WTC11 (cell line): ENCODE measurements at places on chromosomes 4 and X. TPM values are rescaled to one million over a fixed set of nuclear protein-coding genes. Genes with fewer than 3 reads are reported as not detected.

DNA sequence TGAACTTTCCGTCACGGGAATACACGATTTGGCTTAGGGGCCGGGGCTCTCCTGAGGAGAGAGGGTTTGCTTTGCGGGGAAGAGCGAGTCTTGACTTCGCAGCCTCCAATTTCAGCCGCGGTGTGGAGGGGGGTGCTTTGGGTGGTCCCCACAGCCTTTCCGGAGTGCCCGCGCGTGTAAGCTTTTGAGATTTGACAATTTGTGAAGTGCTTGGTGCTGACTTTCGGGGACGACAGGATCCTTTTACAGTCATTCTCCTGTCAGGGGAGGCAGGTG, 355 bp downstream of the SCML1 start:
- peaks cover 15% of the 10 kb centered on the region for H3K4me1 ChIP-seq
- peaks cover 33% of the 10 kb centered on the region for H3K27me3 ChIP-seq
- no peak for DNase-seq
- H3K4me3 ChIP-seq: peak overlapping the region; percentile 75
- H3K27ac ChIP-seq: no peak overlapping the region

- no peak overlapping the region for H3K4me3 ChIP-seq
- H3K4me1 ChIP-seq: peaks cover 29% of the 10 kb centered on the region
- no peak overlapping the region for H3K27ac ChIP-seq
- no peaks in the 10 kb centered on the region for H3K27me3 ChIP-seq
Observed at GRCh38 chr4:107862658-107863057, 37.9 kb downstream of the SGMS2 start.

DNA sequence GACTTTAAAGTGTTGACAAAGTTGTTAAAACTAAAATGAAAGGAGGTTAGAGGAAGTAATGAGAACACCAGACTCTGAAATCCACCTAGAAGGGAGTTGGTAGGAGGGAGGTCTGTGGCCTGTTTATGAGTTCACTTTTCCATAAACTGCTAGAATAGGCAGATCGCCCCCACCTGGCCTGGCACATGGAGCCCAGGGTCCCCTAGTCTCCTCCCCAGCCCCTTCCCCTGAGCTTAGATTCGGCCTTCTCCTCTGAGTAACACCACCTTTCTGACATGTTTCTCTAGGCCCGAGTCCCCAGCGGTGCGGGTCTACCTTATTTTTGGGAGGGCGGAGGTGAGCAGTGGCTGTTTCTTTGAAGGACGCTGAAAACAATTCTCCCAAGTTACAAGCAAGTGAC, 54.5 kb upstream of the FAT1 start:
- H3K27ac ChIP-seq: no peak overlapping the region
- no peak overlapping the region for H3K4me3 ChIP-seq
- no peak for DNase-seq
- H3K27me3 ChIP-seq: no peaks in the 10 kb centered on the region; the same call in 1 of the 2 replicates

- peaks cover 32% of the 10 kb centered on the region for H3K4me1 ChIP-seq
- H3K27ac ChIP-seq: peak overlapping the region; percentile 100
- H3K27me3 ChIP-seq: no peaks in the 10 kb centered on the region; the same call in 1 of the 2 replicates
- H3K36me3 ChIP-seq: no peaks in the 10 kb centered on the region
- H3K4me3 ChIP-seq: peak overlapping the region; percentile 93
Observed at GRCh38 chr4:78056265-78057129, 626 bp upstream of the FRAS1 start.

DNA sequence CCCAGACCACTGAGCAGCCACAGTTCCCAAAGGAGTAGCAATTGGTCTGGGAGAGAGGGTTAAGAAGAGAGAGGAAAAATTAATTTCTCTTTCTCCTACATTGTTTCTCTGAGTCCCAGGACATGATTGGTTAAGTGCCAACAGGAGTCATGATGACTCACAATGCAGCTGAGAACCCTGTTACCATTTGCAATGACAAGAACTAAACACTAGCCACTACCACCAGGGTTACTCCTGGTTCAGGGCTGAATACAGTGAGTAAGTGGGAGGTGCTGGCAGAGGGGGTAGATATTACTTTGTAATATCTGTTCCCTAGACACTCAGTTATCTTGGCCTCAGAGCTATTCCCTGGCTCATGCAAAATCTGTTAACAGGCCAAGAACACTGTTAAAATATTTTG, 18.0 kb downstream of the ETDC start:
- DNase-seq: no peak
- H3K27me3 ChIP-seq: peaks cover 14% of the 10 kb centered on the region
- H3K4me3 ChIP-seq: no peak overlapping the region
- no peak overlapping the region for H3K27ac ChIP-seq

- H3K27me3 ChIP-seq: no peaks in the 10 kb centered on the region; the same call in 1 of the 2 replicates
- 0 out of 2 replicates have a peak, but pooled peaks cover 6% of the 10 kb centered on the region for H3K36me3 ChIP-seq
- no peaks in the 10 kb centered on the region for H3K4me1 ChIP-seq
- no peak overlapping the region for H3K4me3 ChIP-seq
Observed at GRCh38 chr4:54157606-54158005, 57.6 kb downstream of the GSX2 start.

GRCh38 chrX:40694802-40695201, 40.5 kb downstream of the MED14 start:
- H3K27ac ChIP-seq: peak overlapping the region; percentile 16; the same call in 1 of the 2 replicates
- H3K36me3 ChIP-seq: peaks cover 67% of the 10 kb centered on the region
- no peaks in the 10 kb centered on the region for H3K4me1 ChIP-seq
- H3K27me3 ChIP-seq: no peaks in the 10 kb centered on the region
- no peak for DNase-seq

Gene CSN1S1
- total RNA-seq: not detected in 3 replicates

Gene KCNE5
- 2.2 to 3.4 TPM (median 2.7 TPM) in 3 replicates for total RNA-seq
